ENCODE measurements at places on chromosomes 6 and 20.

- DNase-seq = no peak
These were observed 319.6 kb upstream of the POU3F2 start for GRCh38 chr6:98514796-98515195.

DNA sequence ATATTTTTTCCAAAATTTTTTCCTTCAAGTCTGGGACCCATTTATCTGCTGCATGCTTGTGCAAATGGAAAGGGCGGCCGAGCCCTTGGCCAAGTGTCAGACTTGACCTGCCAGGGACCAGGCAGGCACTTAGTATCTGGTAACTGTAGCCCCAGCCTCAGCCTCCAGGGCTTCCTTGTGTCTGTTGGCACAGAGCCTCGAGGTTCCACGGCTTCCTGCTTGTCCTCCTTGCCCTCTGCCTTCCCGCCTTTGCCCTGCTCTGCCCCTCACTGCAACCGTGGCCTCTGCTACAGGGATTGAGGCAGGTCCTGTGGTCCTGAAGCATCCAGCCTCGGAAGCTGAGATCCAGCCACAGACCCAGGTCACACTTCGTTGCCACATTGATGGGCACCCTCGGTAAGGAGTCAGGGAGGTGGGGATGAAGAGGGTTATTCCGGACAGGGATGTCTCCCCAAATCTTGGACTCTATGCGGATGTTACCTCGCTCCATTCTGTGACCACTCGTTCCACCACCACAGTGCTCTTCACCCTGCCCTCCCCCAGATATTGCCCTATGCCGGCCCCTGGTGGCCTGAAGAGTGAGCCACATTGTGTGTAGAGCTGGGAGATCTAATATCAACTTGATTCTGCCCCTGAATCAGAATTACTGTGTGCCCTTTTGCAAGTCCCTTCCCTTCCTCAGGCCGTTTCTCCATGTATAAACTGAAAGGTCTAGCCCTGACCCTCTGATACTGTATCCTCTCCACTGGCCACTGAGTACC lies 41.5 kb upstream of the SRF start:
- DNase-seq = no peak

DNA sequence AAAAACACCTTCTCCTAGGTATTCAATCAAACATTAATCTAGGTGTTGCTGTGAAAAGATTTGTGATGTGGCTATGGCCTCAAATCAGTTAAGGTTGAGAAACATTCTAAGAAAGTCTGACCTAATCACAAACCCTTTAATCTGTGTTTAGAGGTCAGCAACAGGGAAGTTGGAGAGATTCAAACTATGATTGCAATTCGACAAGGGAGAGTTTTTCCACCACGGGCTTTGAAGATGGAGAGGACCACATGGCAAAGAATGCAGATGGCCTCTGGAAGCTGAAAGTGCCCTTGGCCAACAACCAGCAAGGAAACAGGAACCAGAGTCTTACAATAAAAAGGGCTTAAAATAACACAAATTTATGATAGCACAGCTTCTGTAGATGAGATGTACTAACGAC lies 29.6 kb upstream of the LGSN start:
- no peak for DNase-seq

DNA sequence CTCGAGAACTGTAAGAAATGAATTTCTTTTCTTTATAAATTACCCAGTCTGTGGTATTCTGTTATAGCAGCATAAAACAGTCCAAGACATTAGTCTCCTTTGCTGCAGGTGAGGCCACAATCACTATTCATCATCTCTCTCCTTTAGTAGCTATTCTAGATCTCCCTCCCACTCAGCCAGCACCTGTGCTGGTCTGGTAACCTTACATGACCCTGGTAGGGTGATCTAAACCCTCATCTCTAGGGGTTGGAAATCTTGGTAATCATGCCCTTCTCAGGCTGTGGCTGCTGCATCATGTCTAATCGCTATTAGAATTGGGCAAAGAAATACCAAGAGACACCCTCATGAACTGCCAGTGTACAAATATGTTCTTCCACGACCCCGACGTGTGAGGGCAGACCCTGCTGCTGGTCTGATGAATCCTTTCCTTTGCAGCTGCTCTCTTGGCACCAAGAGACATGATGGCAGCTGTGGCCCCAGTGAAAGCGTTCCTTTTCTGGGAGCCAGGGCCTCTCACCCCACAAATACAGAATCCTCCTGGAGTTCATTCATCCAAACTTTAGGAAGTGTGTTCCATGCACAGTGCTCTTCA lies 23.0 kb upstream of the IGF2R start:
- DNase-seq = no peak

Data from stimulated activated CD8-positive, alpha-beta memory T cell treated with anti-CD3 and anti-CD28 coated beads, Interleukin-4, amount 100 ng/mL, for 1 hour (primary cell).